ENCODE measurements at places on chromosomes 7 and 10.

DNA sequence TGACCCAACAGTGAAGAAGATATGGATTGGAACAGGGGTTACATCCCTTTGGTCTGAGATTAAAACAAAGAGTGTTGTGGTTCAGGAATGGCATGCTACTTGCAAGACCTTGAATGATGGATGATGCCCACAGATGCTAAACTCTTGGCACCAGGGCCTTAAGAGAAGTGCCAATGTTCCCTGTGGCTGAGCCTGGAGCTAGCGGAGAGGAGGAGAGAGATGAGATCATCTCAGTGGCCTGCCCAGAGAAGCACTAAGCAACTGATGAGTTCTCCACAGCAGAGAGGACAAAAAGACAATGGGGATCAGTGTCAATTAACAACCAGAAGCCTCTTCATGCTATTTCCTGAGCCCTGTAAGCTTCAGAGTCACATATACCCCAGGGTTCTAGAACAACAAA lies 97.8 kb downstream of the ELAPOR2 start:
- no peak for DNase-seq

- DNase-seq = no peak
Observed at GRCh38 chr7:96388166-96388565, 66.3 kb upstream of the SLC25A13 start.

GRCh38 chr7:116392806-116393205 lies 106.7 kb upstream of the CAV2 start:
- DNase-seq = no peak

GRCh38 chr10:78817361-78817760 lies 251.4 kb upstream of the ZMIZ1 start:
- no peak for DNase-seq

- no peak for DNase-seq
Observed at GRCh38 chr10:119817991-119818888, 54.4 kb downstream of the MCMBP start.

- no peak for DNase-seq
Observed at GRCh38 chr7:127678337-127678736, 26.3 kb downstream of the SND1 start.

DNA sequence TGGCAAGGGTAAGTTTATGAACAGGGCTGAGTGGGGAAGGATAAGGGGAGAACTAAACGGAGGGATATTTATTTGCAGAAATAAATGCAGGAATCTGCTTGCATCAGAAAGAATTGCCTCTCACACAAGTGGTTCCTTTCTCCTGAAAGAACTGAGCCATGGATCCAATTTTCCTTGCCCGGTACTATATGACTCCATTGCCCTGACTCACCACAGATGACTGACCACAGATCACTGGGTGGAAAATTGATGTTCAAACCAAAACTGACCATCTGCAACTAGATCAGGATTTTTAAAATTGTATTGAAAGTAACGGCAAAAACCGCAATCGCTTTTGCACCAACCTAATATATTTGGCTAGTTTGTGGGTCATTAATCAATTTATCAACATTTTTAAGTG lies 6.2 kb upstream of the MACC1 start:
- DNase-seq = no peak

GRCh38 chr10:12617191-12618175 lies 268.1 kb downstream of the CAMK1D start:
- no peak for DNase-seq

DNA sequence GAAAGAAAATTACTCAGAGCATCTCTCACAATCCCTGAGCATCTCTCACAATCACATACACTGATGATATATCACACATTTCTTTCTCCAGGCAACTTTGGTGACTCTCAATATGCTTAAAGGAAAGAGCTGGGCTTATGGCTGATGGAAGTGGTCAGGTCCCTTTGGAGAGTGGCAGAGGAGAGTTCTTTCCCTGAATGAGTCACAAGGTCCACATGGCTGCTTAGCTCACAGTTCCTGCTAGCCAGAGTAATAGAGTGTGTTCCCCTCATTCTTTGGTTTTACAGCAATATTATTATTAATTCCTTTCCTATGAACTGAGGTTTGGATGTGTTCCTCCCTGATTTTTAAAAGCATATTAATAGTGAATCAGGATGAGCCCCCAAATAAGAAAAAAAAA lies 287.4 kb downstream of the C7orf25 start:
- no peak for DNase-seq

DNA sequence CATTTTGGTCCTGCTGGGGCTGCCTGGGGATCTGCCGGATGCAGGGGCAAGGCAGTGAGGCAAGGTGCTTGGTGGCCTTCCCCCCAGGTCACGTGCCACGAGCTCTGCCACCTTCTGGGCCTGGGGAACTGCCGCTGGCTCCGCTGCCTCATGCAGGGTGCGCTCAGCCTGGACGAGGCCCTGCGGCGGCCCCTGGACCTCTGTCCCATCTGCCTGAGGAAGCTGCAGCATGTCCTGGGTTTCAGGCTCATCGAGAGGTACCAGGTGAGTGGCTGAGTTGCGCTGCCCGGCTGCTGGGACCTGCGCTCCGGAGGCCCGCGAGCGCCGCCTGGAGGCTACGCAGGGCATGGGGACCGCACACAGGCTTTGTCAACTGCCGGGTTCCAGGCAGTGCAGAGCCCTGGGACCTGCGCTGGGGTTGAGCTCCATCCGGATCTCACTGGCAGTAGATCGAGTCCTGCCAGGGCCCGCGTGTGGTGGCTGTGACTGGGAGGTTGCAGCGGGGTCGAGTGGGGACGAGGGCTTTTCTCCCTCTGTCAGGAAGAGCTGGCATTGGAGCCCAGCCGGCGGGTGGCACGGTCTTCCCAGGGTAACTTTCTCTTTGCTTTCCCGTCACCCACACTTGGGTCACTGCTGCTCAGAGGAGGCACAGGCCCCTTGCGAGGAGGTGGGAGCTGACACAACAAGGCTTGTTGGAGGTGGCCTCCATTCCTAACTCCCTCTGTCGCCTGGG lies 21.7 kb downstream of the AMZ1 start:
- DNase-seq = peak; percentile 83

DNA sequence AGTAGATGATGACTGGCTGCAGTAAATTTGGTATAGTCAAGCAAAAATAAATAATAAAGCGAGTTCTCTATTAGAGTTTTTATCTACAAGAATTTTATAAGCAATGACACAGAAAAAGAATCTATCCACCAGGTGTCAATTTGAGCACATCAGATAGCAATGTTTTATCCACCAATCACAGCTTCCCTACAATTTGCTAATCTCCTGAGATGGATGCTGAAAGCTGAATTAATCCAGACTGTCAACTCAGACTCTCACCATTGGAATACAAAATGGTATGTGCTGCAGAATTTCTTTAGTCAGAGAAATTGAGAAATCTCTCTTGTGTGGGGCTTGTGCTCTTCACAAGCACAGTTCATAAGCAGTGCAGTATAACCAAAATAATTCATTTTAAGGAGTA lies 888.9 kb upstream of the GHITM start:
- DNase-seq = no peak

GRCh38 chr10:63376560-63377304 lies 89.0 kb downstream of the JMJD1C start:
- DNase-seq = no peak

- no peak for DNase-seq
Observed at GRCh38 chr7:80842022-80842790, 76.6 kb downstream of the SEMA3C start.

DNA sequence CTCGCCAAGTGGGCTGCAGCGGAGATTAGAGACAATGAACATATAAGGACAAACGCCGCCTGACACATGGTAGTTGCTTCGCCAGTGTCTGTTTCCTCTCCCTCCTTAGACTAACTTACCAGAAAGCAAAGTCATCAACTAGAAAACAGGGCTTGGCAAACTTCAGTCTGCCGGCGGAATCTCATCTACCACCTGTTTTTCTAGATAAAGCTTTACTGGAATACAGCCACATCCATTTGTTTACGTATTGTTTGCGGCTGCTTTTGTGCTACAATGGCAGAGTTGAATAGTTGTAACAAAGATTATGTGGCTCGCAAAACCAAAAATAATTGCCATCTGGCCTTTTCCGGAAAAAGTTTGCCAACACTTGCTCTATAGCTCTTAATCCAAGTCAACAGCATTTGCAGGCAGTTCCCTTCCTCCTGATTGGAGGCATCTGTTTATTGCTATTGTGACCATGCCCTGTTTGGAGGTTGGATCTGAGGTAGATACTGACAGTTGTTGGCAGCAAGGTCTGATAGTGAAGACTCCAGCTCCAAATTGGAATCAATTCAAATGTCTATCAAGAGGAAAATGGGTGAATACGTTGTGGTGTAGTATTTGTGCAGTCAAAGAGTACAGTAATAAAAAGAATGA lies 260.6 kb downstream of the POU6F2 start:
- DNase-seq = no peak

DNA sequence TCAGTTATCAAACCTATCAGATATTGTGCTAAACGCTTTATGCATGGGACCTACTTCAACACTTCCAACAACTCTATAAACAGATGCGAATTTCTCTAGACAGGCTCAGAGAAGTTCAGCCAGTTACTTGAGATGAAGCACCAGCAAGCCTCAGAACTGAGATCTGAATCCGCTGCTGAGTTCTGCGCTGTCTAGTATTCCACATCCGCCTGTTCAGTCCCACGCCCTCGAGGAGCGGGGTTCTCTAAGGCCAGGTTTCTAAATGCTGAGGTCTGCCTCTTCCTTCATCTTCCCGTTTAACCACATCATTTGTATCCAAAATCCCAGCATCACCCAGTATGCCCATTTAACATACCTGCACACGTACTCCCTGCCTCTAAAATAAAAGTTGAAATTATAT lies 297.8 kb upstream of the ZNF32 start:
- no peak for DNase-seq

- no peak for DNase-seq
Observed at GRCh38 chr7:16428672-16429071, 7.3 kb upstream of the CRPPA start.

Data from stimulated activated naive CD8-positive, alpha-beta T cell treated with anti-CD3 and anti-CD28 coated beads, Interleukin-15, Interleukin-2, amounts not matched to agents 100 U/mL and 50 U/mL, for 24 hours (primary cell).